ENCODE measurements at places on chromosomes 7 and 10.

DNA sequence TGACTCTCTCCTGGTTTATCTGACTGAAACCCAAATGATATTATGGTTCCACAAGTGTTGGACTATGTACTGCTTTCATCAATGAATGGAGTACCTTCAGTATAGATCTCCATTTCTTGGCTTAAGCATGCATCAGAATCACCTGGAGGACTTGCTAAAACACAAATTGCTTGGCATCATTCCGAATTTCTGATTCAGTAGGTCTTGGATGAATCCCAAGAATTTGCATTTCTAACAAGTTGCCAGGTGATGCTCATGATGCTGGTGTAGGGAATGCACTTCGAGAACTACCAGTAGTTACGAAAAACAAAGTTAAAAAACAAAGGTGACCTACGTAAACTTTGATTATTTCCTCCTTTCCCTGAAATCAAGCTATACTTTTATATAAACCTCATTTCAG lies 119.0 kb upstream of the FEZF1 start:
- DNase-seq, result no peak

GRCh38 chr7:9175871-9176270 lies 742.5 kb downstream of the NXPH1 start:
- DNase-seq, result no peak

DNA sequence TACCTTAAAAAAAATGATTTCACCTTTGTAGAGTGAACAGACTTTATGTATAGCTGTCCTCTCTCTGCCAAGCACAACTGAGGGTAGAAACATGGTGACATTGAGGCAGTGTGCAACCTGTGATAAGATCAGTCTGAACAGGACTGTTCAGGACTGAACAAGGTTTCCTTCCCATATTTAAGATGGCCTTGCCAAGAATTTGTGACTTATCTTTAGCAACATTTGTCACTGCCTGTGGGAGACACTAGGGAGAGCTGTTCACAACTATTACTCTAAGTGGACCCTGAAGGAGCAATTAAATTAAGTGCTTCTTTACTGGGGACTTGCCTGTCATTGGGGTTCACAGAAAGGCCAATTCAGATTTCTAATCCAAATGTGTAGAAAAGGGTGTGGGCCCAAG lies 6.7 kb downstream of the OR13A1 start:
- no peak for DNase-seq

- DNase-seq, result no peak
These were observed 26.3 kb upstream of the COL1A2 start for GRCh38 chr7:94368371-94368791.

DNA sequence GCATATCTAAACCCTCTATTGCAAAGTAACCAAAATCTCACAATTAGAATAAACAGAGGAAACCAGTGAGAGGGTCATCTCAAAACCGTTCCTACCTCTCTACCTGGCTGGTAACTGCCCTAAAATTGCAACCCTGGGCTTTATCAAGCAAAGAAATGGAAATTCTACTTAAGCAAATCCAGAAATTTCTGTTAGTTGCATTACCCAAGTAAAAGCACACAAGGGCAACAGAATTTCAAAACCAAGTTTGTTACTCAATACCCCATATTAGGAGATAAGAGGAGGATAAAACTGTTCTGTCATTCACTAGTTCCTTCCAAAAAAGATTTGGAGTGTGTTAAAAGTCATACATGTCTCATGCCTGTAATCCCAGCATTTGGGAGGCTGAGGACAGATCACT lies 195.3 kb downstream of the FAM107B start:
- no peak for DNase-seq

DNA sequence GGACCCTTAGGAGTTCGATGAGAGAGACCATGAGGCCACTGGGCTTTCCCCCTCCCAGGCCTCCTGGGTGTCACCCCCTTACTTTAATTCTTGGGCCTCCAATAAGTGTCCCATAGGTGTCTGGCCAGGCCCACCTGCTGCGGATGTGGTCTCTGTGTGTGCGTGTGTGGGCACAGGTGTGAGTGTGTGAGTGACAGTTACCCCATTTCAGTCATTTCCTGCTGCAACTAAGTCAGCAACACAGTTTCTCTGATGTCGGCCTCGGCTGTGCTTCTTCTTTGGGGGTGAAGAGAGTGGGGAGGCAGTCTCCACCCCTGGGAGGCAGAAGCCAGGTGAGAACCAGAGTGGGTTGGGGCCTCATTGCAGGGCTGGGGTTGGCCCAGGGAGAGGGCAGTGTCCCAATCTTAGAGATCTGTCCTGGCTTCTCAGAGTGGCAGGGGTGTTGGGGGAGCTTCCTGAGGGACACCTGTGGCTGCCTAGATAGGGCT lies 1.5 kb downstream of the PVRIG start:
- peak; percentile 68 for DNase-seq

DNA sequence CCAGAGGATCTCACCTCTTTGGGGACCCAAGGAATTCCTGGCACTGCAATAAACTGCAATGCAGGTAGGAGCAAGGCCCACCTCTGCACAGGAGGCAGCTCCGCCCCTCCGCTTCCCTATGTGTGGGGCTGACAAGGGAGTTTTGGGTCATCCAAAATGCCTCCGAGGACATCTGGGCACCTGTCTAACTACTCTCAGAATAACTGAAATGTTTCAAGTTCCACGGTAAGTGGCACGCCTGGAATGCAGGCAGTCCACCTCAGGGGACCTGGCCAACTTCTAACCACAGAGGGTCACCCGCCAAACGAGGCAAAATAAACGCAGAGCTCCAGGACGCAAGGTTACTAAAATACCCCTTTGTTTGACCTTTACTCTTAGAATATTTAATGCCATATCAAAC lies 102.5 kb downstream of the FGFR2 start:
- no peak for DNase-seq

DNA sequence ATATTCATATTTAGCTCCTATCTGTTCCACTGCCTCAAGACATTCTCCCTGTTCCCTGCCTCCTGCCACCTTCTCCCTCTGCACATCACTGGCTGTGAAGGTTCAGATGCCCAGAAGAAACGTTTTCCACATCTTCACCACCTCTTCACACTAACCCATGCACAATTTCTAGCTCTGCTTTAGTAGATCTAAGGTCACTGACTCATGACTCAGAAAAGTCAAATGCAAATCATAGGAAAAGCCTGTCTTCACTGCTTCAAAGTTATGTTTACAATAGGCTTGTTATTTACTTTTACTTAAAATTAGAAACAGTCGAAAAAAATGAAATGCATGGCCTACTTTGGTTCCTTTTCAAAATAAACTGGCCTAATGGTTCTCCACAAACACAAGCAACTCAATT lies 2.5 kb downstream of the SCRN1 start:
- no peak for DNase-seq

GRCh38 chr10:89002226-89002978 lies 11.8 kb downstream of the FAS start:
- no peak for DNase-seq

DNA sequence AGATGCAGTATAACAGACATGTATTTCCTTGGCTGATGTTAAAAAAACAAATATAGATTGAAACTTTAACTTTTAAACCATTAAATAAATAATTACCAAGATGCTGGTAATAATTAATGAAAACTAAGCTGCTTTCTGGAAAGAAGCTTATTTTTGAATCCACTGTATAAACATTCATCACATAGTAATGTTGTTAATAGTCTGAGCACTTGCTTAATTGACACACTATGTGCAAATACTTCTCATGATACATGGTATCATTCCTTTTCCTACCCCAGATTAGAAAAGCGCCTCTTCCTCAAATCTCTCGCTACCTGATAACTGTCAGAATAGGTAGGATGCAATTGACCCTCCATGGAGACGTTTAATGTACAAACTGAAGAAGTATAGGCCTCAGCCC lies 15.0 kb upstream of the COL28A1 start:
- DNase-seq, result no peak

- no peak for DNase-seq
These were observed 743 bp upstream of the ZCCHC24 start for GRCh38 chr10:79445977-79446757.

GRCh38 chr10:128897401-128898129 lies 569.5 kb upstream of the MGMT start:
- no peak for DNase-seq

- no peak for DNase-seq
These were observed 31.9 kb downstream of the PAPSS2 start for GRCh38 chr10:87691506-87692070.

DNA sequence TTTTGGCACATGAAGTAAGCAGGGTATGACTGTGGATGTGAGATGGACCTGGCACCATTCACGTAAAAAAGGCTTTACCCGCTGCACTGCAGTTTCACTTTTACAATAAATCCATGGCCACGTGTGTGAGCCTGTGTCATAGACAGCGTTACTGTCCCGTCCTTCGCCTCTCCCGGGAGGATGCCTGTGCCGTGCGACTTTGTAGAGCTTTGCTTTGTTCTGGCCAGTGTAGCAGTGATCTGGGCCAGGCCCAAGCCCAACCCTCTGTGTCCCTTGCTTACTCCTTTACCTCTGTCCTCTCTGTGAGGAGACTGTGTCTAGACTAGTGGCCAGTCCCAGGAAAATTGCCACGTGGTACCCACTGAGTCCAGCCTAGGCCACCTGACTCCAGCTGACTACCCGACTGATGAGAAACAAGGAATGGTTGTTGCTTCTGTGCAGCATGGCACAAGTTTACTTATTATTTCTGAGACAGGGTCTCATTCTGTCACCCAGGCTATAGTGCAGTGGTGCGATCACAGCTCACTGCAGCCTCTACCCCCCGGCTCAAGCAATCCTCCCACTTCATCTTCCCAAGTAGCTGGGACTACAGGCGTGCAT lies 48.1 kb downstream of the JAKMIP3 start:
- DNase-seq, result no peak

DNA sequence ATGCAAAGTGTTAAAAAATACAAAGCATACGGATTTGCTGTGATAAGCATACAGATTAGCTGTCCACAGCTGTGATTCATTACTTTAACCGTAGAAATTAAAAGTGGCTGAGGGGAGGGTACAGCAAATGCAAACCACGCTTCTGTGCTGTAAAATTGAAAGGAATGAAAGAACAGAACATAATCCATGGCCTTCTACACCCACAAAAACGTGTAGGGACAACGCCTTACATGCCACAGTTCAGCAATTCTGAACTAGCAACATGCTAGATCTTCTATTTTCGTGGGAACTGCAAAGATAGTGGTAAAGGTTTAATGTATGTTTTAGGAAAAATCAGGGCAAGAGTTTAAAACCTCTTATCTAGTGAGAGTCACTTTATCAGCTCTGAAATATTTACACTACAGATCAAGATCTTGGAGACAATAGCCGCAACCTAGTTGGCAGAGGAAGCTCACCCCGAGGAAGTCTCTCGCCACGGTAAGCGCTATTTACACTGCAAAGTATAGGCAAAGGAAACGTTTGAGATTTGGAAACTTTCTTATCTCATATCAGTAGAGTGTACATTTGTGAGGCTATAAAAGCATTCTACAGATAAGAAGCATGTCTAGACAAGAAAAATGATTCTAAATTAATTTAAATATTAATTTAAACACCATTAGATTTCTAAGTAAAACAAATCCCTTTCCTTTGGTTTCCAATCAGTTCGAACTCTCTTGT lies 193.6 kb downstream of the MLLT10 start:
- peak; percentile 49 for DNase-seq

GRCh38 chr7:155205368-155206317 lies 92.0 kb upstream of the INSIG1 start:
- DNase-seq, result peak; percentile 82

DNA sequence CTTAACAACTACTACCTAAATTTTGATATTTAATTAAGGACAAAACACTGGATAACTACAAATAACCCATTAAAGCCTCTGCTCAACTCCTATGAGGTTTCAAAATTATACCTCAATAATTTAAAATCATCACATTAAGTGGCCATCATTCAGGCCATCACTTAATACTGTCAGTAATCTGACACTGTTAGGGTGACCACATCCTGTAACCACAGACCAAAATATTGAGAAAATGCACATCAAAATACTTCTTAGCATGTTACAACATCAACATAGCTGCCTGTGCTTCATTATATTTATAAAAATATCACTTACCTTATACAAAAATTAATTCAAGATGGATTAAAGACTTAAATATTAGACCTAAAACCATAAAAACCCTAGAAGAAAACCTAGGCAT lies 23.3 kb downstream of the SEM1 start:
- no peak for DNase-seq

GRCh38 chr10:24209432-24209771 lies 464 bp downstream of the KIAA1217 start:
- no peak for DNase-seq

DNA sequence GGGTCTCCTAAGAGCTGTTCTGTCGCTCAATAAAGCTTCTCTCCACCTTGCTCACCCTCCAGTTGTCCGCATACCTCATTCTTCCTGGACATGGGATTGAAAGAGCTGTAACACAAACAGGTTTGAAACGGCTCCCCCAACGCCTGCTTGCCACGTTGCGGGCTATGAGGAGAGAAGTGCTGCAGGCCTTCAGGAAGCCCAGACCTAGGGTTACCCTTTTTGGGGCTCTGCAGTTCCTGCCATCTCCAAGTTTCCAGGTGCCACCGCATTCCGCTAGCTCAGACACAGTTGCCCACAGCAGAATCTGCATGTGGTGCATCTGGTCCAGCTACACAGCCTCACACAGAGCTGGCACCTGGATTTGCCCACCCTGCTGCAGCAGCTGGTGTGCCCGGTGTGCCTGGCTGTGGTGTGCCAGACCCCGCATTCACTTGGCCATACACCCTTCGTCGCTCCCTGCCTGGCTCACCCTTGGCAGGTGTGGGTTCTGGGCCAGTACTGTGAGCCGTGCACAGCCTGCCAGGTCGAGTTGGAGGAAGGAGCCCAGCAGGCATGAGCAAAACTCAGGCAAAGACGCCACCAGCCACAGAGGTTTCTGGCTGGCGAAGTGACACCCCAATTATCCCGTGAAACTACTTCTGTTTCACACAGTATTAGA lies 253.2 kb upstream of the SEMA3A start:
- no peak for DNase-seq

- no peak for DNase-seq
These were observed 21.7 kb upstream of the ZNF365 start for GRCh38 chr10:62352356-62352970.

GRCh38 chr10:112637901-112638300 lies 190.9 kb downstream of the VTI1A start:
- DNase-seq, result no peak

DNA sequence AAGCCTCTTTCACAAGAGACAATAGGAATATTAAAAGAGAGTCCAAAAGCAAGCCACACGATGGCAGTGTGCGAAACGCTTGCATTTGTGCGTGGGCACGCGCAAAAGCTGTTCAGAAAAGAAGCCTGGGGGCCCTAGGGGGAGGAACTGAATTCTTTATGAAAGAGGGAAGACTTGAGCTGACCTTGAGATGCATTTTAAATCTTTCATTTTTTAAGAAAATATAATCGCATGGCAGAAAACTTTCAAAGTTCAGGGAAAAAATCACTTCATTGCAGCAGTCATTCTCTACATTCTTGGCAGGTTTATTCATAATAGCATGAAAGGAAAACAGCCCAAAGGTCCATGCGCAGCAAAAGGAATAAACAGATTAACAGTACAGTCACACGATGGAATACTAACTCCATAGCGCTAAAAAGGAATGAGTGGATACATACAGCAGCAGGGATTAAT lies 206.5 kb upstream of the PRKCQ start:
- DNase-seq, result no peak

DNA sequence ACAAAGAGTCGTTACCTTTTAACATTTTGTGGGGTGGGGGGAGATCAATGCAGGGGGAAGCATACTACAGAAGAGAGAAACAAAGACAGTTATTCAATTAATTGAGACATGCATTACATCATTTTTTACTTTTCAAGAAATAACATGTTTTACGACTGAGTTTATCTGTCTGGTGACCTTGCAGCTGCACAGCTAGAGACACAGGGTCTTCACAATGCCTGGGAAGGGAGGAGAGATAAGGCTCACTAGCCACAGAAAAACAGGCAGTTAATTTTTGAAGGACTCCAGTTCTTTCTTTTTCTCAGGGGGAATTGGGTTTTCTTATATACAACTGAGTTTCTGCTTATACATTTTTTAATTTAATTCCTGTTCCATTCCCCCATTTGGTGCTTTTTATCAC lies 30.1 kb downstream of the ZPBP start:
- no peak for DNase-seq

Data from transverse colon (tissue), 4 donors.